ENCODE measurements at places on chromosomes 4 and X.

- no peak for DNase-seq
These were observed 473 bp upstream of the VAMP7 start for GRCh38 chrX:155880586-155881157.

- DNase-seq = no peak
These were observed 8.7 kb upstream of the HPGDS start for GRCh38 chr4:94351319-94351718.

DNA sequence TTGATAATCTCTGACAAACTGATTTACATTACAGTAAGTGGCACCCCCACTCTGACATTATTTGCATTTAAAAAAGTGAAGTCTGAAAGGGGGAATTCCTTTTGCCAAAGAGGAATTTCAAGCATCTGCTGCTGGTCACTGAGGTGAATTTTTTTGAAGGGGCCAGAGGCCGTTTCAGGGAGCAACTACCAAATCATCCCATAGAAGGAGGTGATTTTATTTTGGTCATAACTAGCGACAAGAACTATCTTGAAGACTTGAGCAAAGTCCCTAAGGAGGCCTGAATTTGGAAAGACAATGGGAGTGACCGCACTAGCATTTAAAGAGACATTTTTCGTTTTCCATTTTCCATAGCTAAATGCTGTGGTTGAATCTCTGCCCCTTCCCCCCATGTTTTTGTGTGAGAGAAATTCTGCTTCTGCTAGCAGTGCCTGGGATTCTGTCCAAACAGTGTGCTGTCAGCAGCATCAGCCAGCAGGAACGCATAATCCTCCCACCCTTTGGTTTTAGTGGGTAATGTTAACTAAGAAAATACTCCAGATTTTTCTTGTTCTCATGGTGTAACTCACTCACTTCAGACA lies 110.1 kb upstream of the MED14 start:
- no peak for DNase-seq

GRCh38 chr4:139196462-139196861 lies 19.4 kb upstream of the ELF2 start:
- DNase-seq = no peak

DNA sequence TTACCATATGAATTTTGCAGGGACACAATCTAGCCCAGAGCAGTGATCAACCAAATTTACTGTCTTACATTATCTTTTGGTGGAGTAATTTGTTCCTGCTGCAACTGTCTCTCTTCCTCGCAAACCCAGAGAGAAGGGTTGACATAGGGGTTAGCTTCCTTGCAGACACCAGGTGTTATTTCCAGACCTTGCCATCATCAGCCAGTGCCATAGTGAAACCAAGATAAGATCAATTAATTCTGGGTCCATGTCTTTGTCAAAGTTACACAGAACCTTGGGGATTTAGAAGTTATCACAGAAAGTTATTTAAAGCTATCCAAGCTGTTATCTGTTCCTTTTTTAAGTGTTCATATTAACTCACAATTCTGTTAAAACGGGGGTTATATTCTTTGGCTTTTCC lies 23.6 kb upstream of the GPRIN3 start:
- no peak for DNase-seq

GRCh38 chr4:176137631-176138030 lies 57.8 kb downstream of the SPATA4 start:
- no peak for DNase-seq

DNA sequence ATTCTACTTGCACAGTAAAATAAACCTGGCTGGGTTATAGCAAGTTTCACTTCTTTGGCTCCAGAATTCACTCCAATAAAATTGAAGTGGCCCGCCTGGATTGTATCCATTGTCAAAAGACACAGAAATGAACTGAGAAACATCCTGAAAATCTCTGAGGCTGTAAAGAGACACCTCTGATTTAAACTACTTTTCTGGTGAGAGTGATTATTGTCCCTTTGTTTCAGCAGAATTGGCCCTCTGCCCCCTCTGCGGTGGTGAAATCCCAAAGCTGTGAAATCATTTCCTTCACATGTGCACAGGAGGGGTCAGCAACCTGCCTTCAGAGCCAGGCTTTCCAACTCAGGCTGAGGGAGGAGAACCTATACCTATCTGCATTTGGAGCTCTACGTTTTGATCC lies 23.0 kb downstream of the GAB3 start:
- no peak for DNase-seq

DNA sequence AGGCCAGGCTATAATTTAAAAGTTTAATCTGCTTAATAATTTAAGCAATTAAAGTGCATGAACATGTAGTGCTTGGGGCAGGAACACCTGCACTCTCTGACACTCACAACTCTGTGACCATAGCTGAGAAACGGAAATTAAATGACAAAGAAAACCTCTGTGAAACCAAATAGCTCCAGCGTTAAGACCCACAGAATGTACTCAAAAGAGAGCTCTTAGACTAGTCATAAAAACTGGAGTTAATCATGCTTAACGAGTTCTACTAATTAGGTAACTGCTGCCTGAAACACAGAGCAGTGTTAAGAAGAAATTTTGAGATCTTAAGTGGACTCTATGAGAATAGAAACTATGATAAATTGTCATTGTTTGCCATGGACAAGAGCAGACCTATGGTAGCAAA lies 174.4 kb upstream of the SPIN4 start:
- no peak for DNase-seq

DNA sequence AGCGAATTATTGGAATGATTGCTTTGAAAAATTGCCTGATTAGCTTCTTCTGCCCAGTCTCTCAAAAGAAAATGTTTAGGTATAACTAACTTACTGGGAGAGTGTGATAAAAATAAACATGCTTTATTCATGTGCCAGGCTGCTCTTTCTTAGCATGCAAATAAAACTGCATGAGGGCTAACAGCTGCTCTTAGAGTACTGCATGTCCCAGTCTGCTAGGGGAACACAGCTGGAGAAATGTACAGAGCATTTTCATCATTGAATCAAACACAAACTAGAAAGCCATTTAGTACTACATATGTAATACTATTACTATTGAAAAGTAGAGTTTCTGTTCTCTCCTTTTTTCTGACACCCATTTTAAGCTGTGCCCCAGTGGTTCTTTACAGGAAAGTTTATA lies 726.0 kb downstream of the GRID2 start:
- DNase-seq = no peak

Data from ecto neural progenitor cell (in vitro differentiated cells).